Stimulated activated CD4-positive, alpha-beta T cell treated with anti-CD3 and anti-CD28 coated beads, Interleukin-1b, Interleukin-23, amount 100 ng/mL, for 1 hour (primary cell): ENCODE measurements at places on chromosomes 2 and 18.

DNA sequence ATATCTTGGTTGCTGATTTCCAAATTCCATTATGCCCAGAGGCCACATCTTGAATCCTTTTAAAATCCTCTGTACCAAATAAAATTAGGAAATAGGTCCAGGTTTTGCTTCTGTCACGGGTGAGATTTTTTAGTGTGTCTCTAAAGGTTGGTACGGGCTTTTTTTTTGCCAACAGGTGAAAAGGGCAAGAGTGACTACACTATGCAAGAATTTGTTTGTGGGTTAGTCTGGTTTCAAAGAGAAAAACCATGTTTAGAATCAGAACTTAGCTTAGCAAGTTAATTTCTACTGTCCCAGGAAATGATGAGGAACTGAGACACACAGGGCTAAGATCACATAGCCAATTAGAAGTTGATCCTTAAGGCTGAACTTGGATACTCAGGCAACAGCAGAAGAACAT lies 41.7 kb downstream of the POLR1A start:
- no peak for DNase-seq

- no peak for DNase-seq
Measured at GRCh38 chr2:236899950-236900640, 185.6 kb upstream of the COPS8 start.

GRCh38 chr18:14921031-14921430 lies 173.1 kb downstream of the ANKRD30B start:
- DNase-seq: no peak

DNA sequence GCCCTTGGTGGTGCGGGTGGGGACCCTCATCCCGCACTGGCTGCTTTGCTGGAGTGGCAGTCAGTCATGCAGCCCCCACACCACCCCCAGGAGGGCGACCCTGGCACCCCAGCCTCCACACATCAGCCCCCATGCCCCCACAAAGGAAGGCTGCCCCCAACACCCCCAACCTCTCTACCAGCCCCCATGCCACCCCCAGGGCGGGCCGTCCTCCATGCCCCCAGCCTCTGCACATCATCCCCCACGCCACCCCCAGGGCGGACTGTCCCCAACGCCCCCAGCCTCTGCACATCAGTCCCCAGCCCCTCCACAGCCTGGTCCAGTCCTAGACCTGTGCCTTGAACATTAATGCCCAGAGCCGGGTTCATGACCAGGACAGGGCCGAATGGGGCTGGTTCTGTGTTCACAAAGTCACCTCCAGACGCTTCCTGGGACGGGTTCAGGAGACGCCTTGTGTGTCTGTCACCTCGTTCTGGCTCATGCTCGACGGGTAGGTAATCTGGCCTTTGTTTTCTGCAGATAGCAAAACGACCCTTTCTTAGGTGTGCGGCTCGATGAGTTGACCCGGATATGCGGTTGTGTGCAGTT lies 18.4 kb downstream of the D2HGDH start:
- DNase-seq: no peak

GRCh38 chr18:77000527-77000926 lies 132.1 kb downstream of the MBP start:
- no peak for DNase-seq

- no peak for DNase-seq
Measured at GRCh38 chr2:226799211-226799975, at the start of gene IRS1. Gene IRS1 (minus strand): TSS chr2:226799820. CDS start chr2:226798738, 1,082 bp downstream.

GRCh38 chr2:106867196-106867953 lies 18.6 kb downstream of the ST6GAL2 start:
- no peak for DNase-seq
